ENCODE measurements at places on chromosomes 11 and 22.

DNA sequence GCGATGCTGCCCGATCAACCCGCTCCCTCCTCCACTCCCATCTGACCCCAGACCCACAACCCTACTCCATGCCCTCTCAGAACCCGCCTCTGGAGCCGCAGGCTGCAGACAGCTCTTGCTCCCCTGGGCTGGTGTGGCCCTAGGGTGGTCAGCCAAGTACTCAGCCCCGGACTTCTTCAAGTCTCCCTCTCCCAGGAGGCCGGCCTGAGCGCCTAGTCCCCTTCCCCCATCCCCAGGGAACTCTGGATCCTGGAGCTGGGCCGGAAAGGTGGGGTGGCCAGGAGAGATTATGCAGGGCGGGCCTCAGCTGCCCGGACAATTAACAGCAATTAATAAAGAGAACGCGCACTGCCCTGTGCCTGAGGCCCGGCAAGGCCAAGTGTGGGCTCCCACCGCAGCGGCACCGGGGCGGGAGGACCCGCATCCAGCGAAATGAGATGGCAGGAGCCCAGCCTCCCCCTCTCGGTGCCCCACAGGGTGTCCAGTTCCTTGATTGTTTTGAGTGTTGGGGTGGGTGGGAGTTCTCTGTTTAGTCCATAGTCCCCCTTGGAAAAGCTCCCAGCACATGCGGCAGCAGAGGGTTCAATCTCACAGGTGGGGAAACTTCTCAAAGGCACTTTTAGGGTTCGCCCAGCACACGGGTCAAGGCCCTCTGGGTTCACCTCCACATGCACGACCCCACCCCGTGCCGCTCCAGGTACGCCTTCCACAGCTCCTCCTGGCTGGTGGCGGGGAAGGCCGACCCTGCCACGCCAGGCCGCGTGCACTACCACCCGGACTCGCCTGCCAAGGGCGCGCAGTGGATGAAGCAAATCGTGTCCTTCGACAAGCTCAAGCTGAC is 3.1 kb downstream of the TBX1 start:
- DNase-seq = no peak
- peaks cover 2% of the 10 kb centered on the region for H3K36me3 ChIP-seq
- H3K4me1 ChIP-seq = peaks cover 30% of the 10 kb centered on the region
- H3K27ac ChIP-seq = no peak overlapping the region
- peaks cover 65% of the 10 kb centered on the region for H3K27me3 ChIP-seq
- H3K4me3 ChIP-seq = no peak overlapping the region

DNA sequence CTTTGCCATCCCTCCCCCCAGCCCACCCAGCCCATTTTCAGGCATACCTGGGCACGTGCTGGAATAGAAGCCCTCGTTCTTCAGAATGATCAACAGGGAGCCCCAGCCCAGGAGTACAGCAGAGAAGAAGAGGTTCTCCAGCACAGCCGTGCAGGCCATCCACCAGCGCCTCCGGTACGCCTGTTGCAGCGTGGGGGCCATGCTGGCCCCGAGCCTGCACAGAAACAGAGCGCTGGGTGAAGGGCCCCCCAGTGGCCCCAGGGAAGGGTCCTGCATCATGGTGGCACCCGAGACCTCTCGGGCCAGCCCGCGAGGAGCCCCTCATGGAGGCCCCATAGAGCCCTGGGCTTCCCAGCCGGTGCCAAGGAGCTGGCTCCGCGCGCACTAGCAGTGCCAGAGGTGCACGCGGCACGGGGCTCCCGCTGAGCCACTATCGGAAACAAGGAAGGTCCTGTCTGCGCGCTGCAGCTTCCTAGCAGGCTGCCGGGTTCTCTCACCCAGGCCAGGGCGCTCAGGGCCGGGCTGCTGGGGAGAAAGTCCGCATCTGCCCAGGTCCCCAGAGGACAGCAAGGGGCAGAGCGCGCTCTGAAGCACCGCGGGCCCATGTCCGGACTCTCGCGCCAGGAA is 1.5 kb downstream of the SLC43A1 start:
- peaks cover 37% of the 10 kb centered on the region for H3K4me1 ChIP-seq
- DNase-seq = peak; percentile 48
- H3K36me3 ChIP-seq = peaks cover 8% of the 10 kb centered on the region
- H3K27ac ChIP-seq = peak overlapping the region; percentile 91
- no peaks in the 10 kb centered on the region for H3K27me3 ChIP-seq
- H3K4me3 ChIP-seq = peak overlapping the region; percentile 97

DNA sequence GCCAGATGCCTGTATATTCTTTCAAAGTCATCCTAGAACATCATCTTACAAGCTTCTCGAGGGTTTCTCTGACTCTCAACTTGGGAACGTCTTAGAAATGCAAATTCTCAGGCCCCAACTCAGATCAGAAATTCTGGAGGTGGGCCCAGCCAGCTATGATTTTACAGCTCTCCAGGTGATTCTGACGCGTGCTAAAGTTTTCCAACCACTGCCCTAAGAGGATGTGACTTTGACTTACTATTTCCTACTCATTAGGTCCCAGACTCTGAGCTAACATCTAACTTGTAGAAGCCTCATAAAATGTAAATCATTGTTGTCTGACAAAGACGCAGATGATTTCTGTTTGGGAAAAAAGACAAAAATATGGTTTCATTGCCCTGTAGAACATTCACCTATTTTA is 61.1 kb downstream of the IRAG1 start:
- no peaks in the 10 kb centered on the region for H3K27me3 ChIP-seq
- H3K36me3 ChIP-seq = no peaks in the 10 kb centered on the region
- no peak overlapping the region for H3K27ac ChIP-seq
- DNase-seq = no peak

DNA sequence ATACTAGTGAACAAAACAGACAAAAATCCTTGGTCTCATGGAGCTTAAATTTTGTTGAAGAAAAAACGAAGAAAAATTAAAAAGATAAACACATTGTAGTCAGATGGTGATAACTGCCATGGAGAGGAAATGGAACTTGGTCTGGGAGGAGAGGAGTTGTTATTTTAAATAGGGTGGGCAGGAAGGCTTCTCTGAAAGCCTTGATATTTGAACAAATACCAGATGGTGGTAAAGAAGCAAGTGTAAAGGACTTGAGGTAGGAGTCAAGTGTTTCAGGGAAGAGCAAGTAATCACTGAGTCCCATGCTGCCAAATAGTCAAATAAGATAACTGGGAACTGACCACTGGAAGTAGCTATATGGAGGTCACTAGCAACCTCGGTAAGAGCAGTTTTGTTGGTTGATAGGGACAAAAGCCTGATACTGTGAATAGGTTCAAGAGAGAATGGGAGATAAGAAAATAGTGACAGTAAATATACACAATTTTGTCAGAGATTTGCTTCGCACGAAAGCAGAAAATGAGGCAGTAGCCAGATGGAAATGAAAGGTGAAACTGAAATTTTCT is 55.1 kb downstream of the SESN3 start:
- no peak overlapping the region for H3K27ac ChIP-seq
- DNase-seq = no peak
- no peak overlapping the region for H3K4me3 ChIP-seq
- H3K36me3 ChIP-seq = peaks cover 29% of the 10 kb centered on the region
- H3K4me1 ChIP-seq = no peaks in the 10 kb centered on the region

DNA sequence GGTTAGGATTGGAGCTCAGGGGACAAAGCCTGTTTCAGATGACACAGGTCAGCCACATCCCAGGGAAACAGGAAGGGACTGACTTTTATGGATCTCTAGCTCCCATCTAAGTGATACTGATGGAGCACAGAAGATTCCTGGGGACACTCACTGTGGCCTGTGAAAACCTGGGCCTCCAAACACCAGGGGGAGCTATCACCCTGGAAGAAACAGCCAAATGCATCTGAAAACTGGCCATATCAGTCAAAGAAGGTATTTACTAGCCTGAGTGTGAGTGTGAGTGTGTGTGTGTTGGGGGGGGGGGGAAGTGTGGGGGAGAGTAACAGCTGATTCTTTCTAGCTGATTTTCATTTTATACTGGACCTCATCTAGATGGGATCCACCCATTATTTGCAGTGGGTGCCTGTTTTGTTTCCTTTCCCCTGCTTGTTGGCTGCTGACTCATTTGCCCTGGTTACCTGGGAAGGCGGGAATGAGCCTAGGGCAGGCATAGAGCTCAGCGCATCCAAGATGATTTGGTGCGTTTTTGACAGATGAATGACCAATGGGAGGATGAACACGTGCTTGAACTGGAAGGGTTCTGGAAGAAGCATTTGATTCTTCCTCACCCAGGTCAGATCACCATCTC is 284.0 kb downstream of the KIRREL3 start:
- H3K4me1 ChIP-seq = no peaks in the 10 kb centered on the region
- H3K4me3 ChIP-seq = no peak overlapping the region
- no peak overlapping the region for H3K27ac ChIP-seq
- H3K27me3 ChIP-seq = peaks cover 7% of the 10 kb centered on the region

DNA sequence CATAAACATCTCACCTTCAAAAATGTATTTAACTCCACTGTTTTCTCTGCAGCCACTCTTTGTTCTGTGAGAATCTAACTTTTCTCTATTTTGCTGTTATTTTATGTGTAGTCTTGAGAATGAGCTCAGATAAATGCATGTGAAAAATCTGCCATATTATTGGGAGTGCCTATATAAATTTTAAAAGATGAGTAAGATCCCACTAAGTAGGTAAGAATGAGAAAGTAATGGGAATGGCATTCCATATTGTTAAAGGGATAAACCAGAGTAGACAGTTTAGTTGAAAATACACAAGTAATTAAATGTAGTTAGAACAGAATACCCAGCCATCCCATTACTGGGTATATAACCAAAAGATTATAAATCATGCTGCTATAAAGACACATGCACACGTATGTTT is 817.2 kb downstream of the FAM181B start:
- H3K4me3 ChIP-seq = no peak overlapping the region
- no peaks in the 10 kb centered on the region for H3K4me1 ChIP-seq

DNA sequence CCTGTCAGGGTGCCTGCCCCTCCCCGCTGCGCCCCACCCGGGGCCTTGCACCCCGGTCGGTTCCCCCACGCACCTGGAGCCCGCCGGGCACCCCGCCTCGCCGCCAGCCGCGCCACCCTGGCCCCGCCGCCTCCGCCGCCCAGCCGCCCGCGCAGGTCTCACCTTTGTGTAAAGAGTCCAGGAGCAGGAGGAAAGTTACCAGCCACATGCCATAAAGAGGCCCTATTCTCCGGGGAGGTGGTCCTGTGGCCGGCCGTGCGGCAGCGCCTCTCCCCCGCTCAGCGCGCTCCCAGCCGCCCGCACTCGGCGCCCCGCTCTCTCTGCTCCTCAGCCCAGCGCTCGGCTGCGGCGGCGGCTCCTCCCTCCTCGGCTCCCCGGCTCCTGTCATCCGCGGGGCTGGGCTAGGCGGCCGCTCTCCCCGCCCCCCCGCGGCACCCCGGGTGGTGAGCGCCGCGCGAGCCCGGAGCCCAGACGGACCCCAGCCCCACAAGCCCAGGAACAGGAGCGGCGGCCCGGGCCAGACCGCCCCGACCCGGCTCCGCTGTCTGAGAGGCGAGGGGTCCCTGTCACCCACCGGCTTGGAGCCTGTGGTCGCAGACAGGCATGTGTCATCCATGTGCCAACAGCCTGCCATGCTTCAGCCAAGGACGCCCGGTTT is at the start of gene DSCAML1:
Gene DSCAML1 (minus strand): TSS at position 345 of the 658 bp plus-strand sequence. CDS start 137 bp downstream, at position 208.
- peaks cover 62% of the 10 kb centered on the region for H3K27me3 ChIP-seq
- no peaks in the 10 kb centered on the region for H3K36me3 ChIP-seq
- H3K4me1 ChIP-seq = peaks cover 4% of the 10 kb centered on the region
- DNase-seq = peak; percentile 43
- H3K4me3 ChIP-seq = no peak within 1 kb of the TSS
- H3K27ac ChIP-seq = no peak within 1 kb of the TSS

- no peak overlapping the region for H3K4me3 ChIP-seq
- no peak for DNase-seq
- H3K36me3 ChIP-seq = no peaks in the 10 kb centered on the region
- peaks cover 6% of the 10 kb centered on the region for H3K4me1 ChIP-seq
- no peak overlapping the region for H3K27ac ChIP-seq
These were observed 59.6 kb downstream of the LRRC32 start for GRCh38 chr11:76610871-76611475.

DNA sequence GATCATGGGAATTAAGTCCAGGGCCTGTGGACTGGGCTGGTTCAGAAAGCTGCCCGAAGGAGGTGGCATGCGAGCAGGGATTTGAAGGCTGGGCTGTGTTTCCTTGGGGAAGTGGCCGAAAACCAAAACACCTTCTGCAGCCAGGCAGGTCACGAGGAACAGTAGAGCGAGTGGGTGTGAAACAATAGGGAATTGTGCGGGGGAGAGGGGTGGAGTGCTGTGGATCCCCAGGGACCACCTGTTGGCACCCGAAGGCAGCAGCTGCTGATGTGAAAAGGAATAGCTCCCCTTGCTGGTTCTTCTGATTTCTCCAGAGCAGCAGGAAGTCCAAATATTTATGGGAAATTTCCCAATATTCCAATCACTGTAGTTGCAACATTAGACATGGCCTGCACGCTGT is 24.6 kb downstream of the TP53I11 start:
- no peaks in the 10 kb centered on the region for H3K4me1 ChIP-seq
- DNase-seq = no peak
- H3K27me3 ChIP-seq = no peaks in the 10 kb centered on the region
- no peaks in the 10 kb centered on the region for H3K36me3 ChIP-seq
- H3K27ac ChIP-seq = no peak overlapping the region

GRCh38 chr11:528815-529727 is 6.3 kb downstream of the HRAS start:
- H3K36me3 ChIP-seq = peaks cover 2% of the 10 kb centered on the region
- no peak overlapping the region for H3K27ac ChIP-seq
- no peak for DNase-seq
- H3K27me3 ChIP-seq = no peaks in the 10 kb centered on the region
- no peak overlapping the region for H3K4me3 ChIP-seq

DNA sequence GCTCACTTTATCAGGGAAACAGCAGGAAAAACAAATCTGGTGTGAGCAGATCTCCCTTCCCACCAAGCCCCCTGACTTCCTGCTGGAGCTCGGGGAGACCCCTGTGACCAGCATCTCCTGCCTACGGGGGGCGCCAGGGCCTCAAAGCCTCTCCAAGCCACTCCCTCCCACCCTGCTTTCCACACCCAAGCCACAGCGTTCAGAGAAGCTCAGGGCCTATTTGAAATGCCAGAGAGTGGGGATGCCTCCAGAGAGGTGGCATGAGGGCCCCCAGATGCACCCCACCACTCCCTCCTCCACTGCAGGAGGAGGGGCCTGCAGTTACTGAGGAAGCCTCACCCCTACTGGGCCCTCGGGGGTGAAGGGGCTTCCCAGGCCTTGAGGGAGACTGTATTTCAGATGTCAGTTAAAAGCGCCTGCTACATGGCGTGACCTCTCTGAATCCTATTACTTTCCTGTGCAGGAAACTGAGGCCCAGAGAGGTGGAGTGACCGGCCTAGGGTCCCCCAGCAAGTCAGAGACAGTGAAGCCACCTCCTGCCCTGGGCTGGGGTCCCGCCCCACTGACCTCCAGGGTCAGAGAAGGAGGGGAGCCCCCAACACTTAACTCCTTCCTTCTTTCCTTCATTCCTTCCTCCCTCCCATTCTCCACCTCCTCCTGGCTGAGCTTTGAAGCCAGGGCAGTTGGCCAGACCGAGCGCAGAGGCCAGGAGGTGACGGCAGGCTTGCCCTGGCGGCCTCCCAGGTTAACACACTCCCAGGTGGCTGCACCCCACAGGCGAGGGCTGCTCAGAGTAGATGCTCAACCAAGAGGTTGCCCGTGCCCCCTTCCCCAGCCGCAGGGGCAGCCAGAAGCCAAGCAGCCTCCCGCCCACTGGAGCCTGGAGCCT is 6.0 kb upstream of the CDKN1C start:
- H3K4me1 ChIP-seq = peaks cover 35% of the 10 kb centered on the region
- no peaks in the 10 kb centered on the region for H3K36me3 ChIP-seq
- H3K27ac ChIP-seq = peak overlapping the region; percentile 92
- H3K27me3 ChIP-seq = peaks cover 7% of the 10 kb centered on the region
